Testis (tissue), 5 donors: ENCODE measurements at places on chromosomes 2 and 18. TPM values are rescaled to one million over a fixed set of nuclear protein-coding genes. Genes with fewer than 3 reads are reported as not detected.
A peak's percentile ranks its signal among the peaks of the same experiment; 100 is the strongest.

UGT1A5 gene
- 0.16 TPM for total RNA-seq

GRCh38 chr2:162433491-162433890, 89.6 kb downstream of the GCA start:
- no peak for DNase-seq

GRCh38 chr2:69952336-69953115, 8.9 kb downstream of the ASPRV1 start:
- no peak for DNase-seq

- DNase-seq, result no peak
Measured at GRCh38 chr2:128782411-128783192, 463.9 kb upstream of the HS6ST1 start.

GRCh38 chr2:176997074-176997791, 215.4 kb upstream of the HNRNPA3 start:
- no peak for DNase-seq

- DNase-seq, result no peak
Measured at GRCh38 chr2:73969356-73969755, 15.4 kb upstream of the TET3 start.

DNA sequence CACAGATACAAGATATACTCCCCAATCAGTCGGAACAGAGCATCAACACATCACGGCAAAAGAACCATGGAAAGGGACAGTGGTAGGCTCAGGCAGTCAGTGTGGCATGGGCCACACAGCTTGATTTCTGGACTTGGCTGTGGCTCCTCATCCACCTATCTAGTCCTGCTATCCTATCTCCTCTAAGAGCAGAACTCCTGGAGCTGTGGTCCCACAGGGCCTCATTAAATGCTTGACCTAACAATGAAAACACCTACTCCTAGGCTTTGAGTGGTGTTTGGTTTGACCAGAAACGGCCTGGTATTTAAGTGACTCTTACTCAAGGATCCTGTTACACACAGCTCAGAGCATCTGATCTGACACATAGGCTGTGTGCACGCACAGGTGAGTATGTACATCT, 33.6 kb upstream of the SMAD2 start:
- no peak for DNase-seq

DNA sequence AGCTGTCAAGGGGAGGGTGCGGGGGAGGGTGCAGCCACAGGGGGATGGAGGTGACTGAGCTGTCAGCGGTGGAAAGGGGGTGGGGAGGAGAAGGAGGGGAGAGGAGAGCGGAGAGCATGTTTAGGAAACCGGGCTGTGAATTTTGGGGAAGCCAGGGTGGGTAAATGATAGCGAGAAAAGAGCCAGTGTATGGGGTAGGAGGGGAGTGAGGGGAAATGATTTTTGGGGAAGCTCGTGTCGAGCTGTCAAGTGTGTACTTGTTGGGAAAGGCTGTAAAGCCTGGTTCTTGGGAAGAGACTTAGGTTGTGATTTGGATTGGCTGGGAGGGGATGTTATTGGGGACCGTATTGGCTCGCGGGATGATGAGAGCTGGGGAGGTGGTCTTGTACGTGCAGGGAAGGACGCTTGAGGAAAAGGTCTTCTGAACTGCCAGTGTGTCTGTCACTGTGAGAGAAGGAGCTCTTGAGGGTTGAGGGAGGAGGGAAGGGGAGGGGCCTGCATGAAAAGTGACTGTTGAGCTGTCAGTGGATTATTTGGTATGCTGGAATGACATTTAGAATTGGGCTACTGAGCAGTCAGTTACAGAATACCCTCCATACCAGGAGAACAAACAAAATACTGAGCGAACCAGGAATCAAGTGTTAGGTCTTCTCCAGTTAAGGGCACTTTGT, 1.0 kb downstream of the UBR3 start:
- peak; percentile 75 for DNase-seq

TTR gene
- total RNA-seq, result 0.63 TPM

DNA sequence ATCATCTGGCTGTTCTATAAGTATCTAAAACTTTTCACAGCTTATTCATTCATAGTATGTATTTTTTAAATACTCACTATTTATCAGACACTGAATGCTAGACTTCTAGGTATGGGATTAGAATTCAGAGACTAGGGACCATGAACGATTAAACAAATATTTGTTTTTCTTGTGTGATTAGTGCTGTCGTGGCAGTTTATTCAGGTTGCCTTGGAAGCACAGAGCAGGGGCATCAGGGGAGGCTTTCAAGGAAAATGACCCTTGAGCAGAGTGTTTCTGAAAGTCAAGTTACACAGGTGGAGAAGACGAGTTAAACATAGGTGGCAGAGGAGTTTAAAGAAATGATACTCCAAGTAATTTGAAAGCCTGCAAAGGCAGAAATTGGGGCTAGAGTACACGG, 5.7 kb downstream of the SPOPL start:
- no peak for DNase-seq

DNA sequence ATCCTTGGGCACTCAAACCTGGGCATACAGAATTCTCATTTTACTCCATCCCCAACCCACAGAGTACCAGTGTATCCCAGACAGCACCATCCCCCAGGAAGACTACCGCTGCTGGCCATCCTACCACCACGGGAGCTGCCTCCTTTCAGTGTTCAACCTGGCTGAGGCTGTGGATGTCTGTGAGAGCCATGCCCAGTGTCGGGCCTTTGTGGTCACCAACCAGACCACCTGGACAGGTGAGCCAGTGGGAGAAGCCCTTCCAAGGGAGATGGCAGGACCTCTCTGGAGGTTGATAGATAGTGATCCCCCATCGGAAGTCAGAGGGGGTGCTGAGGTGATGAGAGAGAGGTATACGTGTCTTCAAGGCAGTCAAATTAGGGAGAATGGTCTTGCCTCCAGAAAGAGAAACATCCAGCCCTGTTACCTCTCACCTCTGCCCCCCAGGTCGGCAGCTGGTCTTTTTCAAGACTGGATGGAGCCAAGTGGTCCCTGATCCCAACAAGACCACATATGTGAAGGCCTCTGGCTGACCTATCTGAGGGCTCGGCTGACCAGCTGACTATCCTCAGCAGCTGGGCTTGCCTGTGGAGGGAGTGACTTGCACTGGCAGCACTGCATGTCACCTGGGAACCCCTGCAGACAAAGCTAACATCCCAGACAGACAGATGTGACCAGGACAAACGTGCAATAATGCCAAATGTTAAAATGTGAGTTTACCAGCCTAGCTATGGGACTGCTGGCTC, 9.5 kb downstream of the PKDCC start:
- DNase-seq, result no peak

GRCh38 chr2:26628561-26629345, 12.4 kb downstream of the CIB4 start:
- DNase-seq, result no peak

DNA sequence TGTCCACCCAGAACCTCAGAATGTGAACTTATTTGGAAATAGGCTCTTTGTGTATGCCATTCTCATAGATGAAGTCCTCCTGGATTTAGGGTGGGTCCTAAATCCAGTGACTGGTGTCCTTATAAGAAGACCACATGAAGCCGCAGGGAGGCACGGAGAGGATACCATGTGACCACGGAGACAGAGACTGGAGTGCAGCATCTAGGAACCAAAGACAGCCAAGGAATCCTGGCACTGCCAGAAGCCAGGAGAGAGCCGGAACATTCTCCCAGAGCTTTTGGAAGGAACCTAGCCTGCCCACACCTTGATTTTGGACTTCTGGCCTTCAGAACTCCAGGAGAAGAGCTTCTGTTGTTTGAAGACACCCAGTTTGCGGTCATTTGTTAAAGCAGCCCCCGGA, 49.7 kb downstream of the ARL4C start:
- DNase-seq, result no peak

GRCh38 chr2:3738454-3738853, 35.1 kb downstream of the DCDC2C start:
- no peak for DNase-seq

GRCh38 chr2:154537843-154538450, 160.5 kb upstream of the KCNJ3 start:
- DNase-seq, result no peak

ACKR3 gene
- 22.8 TPM for total RNA-seq

- peak; percentile 84 for DNase-seq
Measured at GRCh38 chr18:63161761-63162195, 157.8 kb downstream of the BCL2 start.

DNA sequence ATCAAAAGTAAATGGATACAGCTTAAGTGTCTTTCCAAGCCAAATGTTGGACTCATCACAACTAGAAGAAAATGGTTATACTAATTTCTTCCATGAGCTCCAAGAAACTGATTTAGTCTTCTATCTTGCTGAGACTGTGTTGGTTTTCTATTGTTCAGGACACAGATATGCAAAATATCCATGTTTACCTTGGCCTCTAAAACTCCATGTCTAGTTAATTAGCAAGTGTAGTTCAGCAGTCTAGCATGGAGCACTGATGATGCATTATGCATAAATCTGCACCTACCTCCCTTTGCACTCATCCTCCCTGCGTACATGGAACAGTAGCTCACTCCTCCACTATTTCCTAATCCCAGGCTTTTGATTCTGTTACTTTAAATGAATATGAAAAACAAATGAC, 731.4 kb upstream of the CHAC2 start:
- DNase-seq, result no peak

GRCh38 chr2:236744716-236745115, 175.1 kb downstream of the ACKR3 start:
- no peak for DNase-seq

AKAIN1 gene
- not detected for total RNA-seq

DNA sequence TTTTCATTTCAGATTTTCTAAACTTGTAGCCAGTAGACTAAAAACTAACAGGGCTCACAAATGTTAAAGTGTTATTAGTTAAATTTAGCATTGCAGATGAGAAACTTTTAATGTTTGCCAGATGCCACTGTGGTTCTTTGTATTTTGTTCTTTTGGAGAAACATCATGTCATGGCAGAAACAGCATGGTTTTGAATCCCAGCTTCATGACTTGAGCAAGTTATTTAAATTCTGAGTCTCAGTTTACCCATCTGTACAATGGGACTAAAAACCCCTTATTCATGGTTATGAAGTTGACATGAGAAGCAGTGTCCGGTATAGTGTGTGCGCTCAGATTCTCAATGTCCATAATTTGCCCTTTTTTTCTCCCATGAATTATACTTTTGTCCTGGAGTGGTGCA, 56.5 kb downstream of the MAPRE2 start:
- no peak for DNase-seq

- DNase-seq, result no peak
Measured at GRCh38 chr2:100242476-100242875, 79.8 kb downstream of the LONRF2 start.

UGT1A10 gene
- total RNA-seq, result 0.31 TPM

DNA sequence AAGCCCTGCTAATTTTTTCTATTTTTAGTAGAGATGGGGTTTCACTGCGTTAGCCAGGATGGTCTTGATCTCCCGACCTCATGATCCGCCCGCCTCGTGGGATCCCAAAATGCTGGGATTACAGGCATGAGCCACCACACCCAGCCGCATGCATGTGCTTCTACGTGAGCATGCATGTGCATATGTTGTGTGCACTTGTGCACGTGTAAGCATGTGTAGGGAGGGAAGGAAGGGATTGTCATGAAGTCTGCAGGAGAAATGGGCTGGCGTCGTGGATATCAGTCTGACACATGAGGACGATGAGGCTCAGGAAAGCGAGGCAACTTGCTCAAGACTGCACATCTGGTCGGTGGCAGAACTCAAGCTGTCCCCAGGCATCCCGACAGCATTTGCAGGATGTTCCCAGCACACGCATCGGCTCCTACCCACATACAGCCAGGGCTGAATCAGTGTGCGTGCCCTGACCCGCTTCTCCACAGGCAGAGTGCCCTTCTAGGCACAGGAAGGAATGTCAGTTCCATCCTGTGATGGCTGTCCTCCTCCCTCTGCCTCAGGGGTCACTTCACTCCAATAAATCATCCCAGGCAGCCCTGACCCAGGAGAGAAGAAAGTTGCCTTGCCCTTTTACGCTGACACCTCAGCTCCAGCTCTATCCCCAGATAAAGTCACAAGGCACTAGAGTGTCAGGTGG, 49.9 kb upstream of the SLC14A2 start:
- DNase-seq, result no peak

DNA sequence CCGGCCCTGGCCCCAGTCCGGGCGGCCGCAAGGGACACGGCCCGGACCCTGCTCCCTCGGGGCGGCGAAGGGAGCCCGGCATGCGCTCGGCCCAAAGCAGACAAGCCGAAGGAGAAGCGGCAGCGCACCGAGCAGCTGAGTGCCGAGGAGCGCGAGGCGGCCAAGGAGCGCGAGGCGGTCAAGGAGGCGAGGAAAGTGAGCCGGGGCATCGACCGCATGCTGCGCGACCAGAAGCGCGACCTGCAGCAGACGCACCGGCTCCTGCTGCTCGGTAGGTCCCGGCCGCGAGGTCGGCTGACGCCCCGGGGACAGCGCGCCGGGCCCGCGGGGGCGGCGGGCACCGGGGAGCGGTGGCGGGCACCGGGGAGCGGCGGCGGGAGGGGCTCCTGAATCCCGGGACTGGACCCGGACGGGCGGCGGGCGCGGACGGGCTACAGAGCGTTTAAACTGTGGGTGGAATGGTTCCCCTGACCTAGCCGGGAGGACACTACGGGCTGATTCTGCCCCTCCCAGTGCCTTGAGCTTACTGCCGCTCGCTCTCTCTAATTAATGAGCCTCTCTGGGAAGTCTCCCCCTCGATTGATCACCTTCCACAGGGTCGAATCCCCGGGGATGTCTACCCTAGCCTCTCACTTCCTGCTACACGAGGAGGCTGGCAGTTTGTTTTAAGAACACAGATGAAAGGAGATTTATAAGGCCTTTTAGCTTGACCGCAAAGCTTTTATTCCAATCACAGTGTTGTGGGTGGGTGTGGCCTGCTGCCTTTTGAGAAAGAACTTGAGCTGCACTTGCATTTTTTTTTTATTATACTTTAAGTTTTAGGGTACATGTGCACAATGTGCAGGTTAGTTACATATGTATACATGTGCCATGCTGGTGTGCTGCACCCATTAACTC, 853 bp downstream of the GNAL start:
- peak; percentile 38 for DNase-seq

IL36G gene
- 0.68 TPM for total RNA-seq

MRPL33 gene
- total RNA-seq, result 142 TPM

POTEF gene
- total RNA-seq, result 56.9 TPM

TSPYL6 gene
- 38.3 TPM for total RNA-seq

NFATC1 gene
- 22.2 TPM for total RNA-seq

HOXD3 gene
- total RNA-seq, result 14.0 TPM

SULT1C2 gene
- total RNA-seq, result 0.43 TPM

DNA sequence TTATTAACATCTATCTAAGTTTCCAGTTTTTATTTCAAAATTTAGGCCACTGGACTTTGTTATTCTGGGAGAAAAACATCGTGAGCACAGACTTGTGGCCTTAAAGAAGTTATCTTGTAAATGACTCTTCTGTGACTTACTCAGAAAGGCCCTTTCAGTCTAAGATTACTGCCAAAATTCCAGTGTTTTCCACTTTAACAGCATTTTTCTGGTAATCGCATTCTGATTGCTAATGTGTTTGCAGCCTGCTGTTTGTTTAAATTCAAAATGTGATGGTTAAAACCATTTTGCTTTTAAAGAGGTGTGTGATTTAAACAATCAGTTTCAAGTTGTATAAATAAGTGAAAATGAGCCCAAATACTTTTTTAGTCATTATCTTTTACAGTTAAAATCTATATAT, 136.7 kb upstream of the DAPL1 start:
- DNase-seq, result no peak

TGFBRAP1 gene
- total RNA-seq, result 16.3 TPM
